GM13976 (cell line): ENCODE measurements at places on chromosomes 1 and 21.

DNA sequence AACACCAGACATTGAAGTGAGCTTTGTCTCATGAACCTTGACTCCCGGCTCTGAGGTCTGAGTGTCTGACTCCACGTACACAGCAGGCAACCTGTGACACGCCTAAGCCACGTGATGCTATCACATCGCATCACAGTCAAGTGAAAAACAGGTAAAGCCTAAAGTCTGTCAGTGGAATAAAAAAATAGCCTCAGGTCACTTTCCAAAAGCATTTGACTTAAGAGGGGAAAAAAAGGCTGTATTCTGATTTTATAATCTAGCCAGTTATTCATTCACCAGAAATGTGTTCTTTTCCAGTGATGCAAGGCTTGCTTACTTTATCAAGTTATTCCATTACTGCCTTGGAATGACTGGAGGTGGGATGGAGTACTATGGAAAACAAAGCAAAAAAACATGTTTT lies 163.2 kb upstream of the HMCN1 start:
- no peak for DNase-seq

- DNase-seq, result no peak
These were observed 408.0 kb downstream of the DISC1 start for GRCh38 chr1:232034556-232034955.

DNA sequence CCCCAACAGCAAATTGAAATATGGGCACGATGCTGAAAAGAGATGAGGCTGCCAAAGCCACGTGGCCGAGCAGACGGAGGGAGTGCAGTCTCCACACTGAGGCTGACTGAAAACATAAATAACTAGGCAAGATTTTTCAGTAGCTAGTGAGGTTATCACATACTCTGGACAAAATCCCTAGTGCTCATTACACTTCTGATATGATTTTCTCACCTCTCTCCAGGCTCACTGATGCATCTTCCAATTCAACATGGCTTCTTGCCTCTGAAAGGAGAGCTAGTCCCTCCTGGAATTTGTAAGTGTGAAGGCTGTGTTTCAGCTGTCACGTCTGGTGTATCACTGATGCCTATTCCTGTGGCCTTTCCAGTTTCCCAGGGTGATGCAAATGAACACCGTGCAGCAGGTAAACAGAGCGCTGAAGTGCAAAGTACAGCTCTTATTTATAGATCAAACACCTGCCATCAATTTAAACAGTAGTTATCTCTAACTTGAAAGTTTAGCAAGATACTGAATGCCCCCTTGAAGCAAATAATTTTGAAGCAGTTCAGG lies 656.1 kb downstream of the KIF26B start:
- no peak for DNase-seq

DNA sequence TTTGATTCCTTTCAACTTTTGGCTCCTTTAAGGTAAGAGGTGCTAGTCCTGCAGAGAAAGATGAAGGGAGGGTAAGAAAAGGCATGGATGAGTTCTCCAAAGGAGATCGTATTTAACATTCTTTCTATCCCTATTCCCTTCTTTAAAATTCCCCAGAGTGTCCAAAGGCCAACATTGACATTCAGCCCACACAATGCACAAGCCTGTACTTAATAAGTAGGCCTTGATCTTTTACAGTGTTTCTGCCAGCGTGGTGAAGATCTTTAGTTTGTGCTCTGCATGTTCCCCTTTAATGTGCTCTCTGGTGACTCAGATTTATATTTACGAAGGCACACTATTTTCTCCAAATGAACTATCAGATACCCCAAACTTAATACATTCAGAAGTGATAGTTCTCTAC lies 582.5 kb upstream of the RGS18 start:
- DNase-seq, result no peak

- no peak for DNase-seq
These were observed 938.1 kb downstream of the TTLL7 start for GRCh38 chr1:83060651-83061390.

DNA sequence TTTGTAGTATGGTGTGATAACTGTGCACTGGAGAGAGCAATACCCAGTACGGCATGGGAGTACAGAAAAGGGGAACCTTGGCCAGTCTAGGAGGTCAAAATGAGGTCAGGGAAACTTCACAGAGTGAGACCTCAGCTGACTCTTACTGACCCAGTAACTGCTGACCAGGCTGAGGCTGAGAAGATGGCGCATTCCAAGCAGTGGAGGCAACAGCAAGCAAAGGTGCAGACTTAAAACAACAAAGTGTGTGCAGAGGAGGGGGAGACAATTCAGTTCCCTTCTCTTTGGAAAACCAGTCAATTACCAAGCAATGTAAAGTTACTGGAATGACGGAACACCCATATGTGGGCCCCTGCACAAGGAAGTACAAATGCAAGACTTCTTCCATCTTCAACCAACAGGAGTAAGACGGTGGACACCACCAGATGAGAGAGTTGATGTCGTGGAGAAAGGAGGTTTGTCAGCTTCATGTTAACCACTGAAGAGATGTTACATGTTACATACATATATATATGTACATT lies 54.6 kb upstream of the PRDX6 start:
- DNase-seq, result no peak
